ENCODE measurements at places on chromosomes 6 and 20.
A peak's percentile ranks its signal among the peaks of the same experiment; 100 is the strongest.

DNA sequence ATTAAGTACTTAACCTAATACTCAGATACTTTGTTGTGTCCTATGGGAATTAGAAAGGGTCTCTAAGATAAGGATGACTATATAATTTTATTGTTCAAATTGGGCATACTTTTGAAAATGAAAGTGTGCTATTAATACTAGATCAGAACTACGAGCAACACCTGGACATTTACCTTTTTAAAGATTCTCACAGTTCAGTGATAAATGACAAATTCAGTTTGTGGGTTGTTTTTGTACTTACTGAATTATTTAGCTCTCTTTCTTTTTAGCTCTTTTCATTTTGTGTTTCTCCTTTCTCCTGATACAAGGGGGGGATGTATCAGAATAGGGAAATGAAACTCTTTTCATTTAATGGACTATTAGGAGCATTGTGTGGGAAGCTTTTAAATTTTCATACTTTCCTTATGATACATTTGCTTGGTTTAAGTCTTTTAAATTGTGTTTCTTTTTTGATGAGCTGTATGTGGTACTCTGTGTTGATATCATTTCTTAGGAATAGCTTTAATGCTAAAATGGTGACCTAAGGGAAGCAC lies 47.5 kb downstream of the PHF3 start:
- DNase-seq, result no peak

GRCh38 chr6:109503327-109504224 lies 20.6 kb upstream of the ZBTB24 start:
- DNase-seq, result peak; percentile 71

DNA sequence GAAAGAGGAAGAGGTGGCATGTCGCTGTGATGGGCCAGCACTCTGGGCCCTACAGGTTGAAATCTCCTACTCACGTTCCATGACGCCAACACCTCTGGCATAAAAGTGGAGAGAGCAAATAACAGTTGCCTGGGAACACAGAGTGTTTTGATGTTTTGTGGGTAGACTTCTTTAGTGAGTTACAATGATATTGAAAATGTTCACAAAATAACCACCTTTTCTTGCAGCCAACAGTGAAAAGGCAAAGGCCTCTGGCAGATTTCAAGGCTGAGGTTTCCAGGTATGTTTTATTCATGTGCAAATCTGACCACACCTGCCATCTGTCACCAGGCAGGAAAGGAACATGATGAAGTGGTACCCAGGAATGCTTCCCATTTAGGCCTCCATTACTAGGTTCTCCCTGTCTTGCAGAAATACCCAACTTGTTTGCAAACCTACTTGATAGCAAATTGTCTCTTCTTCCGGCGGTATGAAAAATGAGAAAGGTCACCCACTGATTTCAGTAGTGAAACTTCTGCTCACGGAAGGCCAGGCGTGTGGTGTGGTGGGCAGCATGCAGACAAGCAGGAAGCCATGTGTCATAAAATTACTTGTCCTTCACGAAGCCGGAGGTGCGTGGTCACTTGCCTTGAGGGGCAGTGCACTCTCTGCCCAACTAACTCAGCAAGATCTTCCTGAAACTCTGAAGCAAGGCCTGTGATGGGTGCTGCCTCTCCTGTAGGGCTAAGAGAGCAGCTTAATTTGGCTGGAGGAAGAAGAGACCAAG lies 299.1 kb upstream of the PRDM1 start:
- no peak for DNase-seq

DNA sequence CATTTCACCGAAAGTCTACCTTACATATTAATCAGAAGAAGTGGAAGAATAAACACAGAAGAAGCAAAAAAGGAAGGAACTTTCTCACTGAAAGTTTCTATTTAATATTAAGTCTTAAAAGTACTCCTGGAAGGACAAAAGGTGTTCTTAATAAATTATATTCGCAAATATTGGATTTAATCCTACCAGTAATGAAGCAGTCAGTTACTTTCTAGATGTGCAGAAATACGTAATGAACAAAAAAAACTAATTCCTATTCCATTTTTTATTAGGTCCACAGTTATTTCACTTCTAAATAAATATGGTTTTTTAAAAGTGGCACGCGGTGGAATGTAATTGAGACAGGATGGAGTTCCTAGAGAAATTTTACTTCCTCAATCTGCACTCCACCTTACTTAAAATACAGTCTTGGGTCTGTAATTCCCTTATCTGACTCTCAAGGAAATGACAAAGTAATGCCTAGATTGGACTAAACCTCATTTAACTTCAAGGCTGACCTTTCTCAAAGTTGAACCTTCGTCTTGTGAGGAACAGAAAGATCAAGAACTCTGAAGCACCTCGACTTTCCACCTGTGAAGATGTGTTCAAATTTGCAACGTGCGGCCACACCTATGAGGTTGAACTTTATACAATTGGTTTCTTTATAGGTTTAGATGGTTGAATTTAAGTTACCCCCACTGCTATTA lies 1.1 kb upstream of the TRAM2 start:
- no peak for DNase-seq

DNA sequence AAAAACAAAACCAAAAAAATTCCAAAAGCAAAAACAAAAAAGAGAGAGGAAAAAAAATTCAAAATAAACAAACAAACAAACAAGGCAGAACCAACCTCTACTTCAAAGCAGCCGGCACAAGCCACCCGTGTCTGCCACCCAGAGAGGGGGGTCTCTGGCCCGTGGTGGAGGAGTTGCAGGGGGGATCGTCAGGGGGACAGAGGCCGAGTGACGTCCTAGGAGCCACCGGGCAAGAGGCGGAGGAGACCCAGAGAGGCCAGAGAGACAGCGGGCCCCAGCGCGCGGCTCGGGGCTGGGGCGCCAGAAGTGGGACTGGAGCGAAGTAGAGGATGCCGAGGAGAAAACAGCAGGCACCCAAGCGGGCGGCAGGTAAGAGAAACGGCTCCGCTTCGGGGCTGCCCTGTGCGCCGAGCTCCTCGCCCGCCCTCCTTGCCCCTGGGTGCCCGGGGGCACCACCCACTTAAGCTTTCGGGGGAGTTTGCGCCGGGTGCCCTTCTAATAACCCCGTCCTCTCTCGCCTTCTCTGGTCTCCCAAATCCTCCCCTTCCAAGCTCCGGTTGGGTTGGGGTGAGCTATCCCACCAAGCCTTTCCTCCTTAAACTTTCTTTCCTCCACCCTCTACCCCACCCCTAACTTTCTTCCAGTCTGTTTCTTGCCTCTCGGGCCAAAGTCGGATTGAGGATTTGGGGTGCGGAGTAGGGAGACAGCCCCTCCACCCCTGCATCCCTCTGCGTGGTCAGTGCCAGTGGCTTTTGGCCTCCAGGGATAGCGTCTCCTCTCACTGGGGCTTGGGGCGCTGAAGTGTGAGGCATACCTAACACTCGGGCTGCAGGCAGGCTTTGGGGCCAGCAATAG lies 1.0 kb downstream of the TSHZ2 start:
- peak; percentile 71 for DNase-seq

GRCh38 chr20:31829731-31830130 lies 10.6 kb downstream of the MYLK2 start:
- DNase-seq, result no peak

DNA sequence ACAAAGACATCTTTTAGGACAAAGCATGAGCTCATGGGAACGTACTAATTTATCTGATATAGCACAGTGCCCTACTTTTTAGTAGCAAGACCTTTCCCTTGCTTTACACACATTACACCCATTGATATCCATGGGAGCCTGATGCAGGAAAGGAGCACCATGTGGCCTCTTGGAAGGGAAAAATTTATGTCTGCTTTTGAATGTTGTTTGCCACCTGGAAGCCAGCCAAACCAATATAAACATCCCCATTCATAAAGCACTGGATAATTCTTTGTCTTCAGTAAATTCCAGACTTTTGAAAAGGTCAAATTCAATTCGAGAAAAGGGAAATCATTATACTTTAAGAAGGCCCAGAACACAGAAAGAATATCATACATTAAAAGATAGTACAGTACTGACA lies 152.3 kb upstream of the BEND6 start:
- peak; percentile 21 for DNase-seq

DNA sequence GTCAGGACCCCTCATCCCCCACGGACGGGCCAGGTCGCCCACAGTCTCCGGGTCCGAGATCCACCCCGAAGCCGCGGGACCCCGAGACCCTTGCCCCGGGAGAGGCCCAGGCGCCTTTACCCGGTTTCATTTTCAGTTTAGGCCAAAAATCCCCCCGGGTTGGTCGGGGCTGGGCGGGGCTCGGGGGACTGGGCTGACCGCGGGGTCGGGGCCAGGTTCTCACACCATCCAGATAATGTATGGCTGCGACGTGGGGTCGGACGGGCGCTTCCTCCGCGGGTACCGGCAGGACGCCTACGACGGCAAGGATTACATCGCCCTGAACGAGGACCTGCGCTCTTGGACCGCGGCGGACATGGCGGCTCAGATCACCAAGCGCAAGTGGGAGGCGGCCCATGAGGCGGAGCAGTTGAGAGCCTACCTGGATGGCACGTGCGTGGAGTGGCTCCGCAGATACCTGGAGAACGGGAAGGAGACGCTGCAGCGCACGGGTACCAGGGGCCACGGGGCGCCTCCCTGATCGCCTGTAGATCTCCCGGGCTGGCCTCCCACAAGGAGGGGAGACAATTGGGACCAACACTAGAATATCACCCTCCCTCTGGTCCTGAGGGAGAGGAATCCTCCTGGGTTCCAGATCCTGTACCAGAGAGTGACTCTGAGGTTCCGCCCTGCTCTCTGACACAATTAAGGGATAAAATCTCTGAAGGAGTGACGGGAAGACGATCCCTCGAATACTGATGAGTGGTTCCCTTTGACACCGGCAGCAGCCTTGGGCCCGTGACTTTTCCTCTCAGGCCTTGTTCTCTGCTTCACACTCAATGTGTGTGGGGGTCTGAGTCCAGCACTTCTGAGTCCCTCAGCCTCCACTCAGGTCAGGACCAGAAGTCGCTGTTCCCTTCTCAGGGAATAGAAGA lies 978 bp downstream of the HLA-A start:
- peak; percentile 39 for DNase-seq

DNA sequence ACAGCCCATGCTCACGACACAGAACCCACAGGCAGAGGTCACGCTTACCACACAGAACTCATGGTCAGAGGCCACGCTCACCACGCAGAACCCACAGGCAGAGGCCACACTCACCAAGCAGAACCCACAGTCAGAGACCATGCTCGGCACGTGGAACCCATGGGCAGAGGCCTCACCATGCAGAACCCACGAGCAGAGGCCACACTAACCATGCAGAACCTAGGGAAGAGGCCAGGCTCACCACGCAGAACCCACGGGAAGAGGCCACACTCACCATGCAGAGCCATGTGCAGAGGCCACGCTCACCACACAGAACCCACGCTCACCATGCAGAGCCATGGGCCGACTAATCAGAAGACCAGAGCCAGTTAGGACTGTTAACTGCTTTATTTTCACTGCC lies 203.2 kb upstream of the THBS2 start:
- no peak for DNase-seq

- peak; percentile 43 for DNase-seq
These were observed 443.6 kb downstream of the CDC5L start for GRCh38 chr6:44831002-44831610.

DNA sequence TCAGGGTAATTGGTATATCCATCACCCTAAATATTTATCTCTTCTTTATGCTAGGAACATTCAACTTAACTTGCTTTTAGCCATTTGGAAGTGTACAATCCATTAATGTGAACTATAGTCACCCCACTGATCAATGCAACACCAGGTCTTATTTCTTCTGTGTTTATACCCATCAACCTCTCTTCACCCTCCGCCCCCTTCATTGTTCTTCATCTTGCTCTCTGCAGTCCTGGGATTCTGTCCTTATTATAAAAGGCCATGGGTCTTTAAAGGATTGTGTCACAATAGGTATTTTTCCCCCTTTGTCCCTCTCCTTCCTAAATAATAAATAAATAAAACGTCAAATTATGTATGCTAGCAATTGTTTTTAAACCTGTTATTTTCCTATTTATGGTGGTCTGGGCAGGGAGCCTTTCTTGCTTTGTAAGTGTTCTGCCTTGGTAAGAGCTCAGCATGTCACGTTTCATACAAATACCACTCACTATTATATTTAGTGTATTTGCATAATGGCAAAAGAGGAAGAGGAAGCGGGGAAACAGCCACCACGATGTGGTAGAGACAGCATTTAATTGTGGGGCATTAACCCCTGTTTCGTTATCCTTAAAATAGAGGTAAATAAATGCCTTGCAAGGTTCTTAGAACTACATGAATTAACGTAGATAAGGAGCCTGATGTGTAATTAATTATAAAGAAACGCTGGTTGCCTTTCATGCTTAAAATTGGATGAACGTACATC lies 1.9 kb downstream of the ABRACL start:
- DNase-seq, result no peak

DNA sequence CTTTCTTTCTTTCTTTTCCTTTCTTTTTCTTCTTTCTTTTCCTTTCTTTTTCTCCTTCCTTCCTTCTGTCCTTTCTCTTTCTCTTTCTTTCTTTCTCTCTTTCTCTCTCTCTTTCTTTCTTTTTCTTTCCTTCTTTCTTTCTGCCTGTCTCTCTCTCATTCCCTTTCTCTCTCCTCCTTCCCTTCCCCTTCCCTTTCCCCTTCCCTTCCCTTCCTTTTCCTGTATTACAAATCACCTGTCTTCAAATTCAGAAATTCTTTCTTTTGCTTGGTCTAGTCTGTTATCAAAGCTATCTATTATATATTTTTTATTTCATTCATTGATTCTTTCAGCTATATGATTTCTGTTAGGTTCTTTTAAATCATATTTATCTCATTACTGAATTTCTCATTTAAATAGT lies 315.2 kb upstream of the NOX3 start:
- DNase-seq, result no peak

- no peak for DNase-seq
These were observed 20.6 kb downstream of the ADRM1 start for GRCh38 chr20:62323146-62323979.

DNA sequence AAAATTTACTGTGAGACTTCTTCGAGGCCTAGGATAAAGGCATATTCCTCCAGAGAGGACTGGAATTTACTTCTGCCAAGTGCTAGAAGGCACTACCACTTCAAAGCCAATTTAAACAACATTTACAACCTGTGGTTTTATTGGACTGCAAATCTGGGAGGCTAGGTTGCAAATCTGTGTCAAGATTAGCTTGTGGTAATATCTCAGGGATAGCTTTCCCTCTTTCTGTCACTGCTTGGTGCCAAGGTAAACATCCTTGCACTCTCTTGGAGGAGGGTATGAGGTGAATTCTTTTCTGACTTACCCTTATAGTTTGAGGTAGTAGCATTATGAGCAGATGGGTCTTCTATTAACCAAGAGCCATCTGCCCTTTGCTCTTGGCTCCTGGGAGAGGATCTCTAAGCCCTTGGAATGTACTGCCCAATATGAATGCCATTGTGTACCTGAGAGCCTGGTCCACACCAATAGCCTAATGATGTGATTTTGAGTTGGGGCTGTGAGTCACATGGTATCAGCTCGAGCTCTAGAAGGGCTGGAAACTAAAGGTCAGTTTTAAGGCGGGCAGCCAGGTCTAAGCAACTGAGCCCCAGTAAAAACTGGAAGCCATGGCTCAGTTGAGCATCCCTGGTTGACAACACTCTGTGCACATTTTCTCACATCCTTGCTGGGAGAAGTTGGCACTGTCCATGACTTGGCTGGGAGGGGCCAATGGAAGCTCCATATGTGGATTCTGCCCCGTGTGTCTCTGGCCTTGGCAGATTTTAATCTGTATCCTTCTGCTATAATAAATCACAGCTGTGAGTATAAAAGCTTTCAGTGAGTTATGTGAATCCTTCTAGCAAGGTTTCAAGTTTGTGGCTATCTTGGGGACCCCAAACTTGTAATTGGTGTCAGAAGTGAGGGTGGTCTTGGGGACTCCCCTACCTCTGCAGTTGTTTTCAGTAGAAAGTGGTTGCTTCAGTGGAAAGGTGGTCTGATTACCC lies 188.1 kb downstream of the UBE3D start:
- peak; percentile 21 for DNase-seq

GRCh38 chr6:46044881-46045617 lies 29.4 kb upstream of the CLIC5 start:
- peak; percentile 29 for DNase-seq

All from right hindlimb (tissue), 1 donor.